ENCODE measurements at places on chromosomes 3 and 15.

- DNase-seq, result no peak
Measured at GRCh38 chr3:152927131-152927530, 92.2 kb downstream of the P2RY1 start.

DNA sequence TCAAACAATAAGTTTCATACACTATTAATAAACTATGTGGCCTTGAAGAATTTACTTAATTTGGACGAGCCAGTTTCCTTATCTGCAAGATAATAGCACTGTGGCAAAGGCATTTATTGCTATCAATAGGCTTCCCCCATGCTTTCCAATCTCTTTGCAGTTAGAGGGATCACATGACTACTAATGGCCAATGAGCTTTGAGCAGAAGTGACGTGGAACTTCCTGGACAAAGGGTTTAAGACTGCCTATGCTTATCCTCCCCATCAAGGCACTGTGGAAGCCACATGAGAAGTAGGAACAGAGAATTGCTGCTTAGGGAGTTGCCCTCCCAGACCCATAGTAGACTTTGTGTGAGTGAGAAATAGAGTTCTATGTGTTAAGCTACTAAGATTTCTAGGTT lies 16.7 kb upstream of the ZMAT3 start:
- no peak for DNase-seq

GRCh38 chr3:186997061-186997460 lies 66.7 kb downstream of the ST6GAL1 start:
- DNase-seq, result no peak

GRCh38 chr15:101039461-101039860 lies 120.3 kb downstream of the LRRK1 start:
- no peak for DNase-seq

DNA sequence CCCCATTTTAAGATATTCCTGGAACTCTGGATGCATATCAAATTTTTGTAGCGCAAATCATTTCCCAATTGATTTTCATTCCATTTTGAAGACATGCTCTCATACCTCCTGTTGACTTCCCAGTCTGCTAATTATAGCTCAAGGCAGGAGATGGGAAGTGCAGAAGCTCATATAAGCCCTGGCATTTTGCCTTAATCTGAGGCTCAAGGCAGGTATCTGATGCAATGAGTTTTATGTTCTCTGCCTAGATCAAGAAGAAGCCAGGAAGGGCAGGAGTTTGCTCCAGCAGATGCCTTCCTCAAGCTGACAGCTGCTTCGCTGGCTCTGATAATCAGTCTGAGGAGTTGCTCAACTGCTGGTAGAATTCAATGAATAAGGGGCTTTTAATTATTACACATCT lies 65.6 kb upstream of the NEDD4 start:
- no peak for DNase-seq

- DNase-seq, result no peak
Measured at GRCh38 chr3:10918011-10918410, 74.5 kb upstream of the SLC6A1 start.

DNA sequence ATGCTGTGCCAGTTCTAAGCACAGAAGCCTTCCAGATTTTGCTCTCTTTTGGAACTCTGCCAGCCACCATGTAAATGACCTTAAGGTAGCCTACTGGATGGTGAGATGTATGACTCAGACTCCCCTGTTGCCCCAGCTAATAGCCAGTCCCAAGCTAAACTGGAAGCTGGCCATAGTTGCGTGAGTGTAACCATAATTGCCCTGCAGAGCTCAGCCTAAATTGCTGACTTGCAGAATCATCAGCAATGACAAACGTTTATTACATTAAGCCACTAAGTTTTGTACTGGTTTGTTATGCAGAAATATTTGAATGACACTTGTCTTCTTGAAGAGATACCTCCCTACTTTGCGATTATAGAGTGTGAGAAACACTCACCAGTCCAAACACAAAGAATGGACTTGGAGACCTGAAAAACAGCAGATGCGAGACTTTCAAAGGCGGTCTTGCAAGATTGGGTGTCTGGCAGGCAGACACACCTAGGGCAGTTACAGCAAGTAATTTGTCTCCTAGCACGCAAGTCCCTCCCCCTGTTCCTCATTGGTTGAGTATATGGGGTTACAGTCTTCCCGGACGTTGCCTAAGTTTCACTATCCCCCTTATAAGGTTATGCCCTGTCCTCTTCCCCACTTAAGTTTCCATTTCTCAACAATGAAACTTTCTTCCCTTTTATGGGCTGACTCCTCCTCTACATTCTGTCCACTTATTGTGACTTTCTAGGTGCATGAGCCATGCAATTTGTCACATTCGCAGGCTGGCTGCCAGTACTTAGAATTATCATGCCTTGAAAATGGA lies 83.6 kb upstream of the XCR1 start:
- DNase-seq, result peak; percentile 96

- DNase-seq, result peak; percentile 66
Measured at GRCh38 chr3:194139071-194139813, 3.3 kb downstream of the HES1 start.

GRCh38 chr15:67813104-67813634 lies 12.1 kb upstream of the SKOR1 start:
- no peak for DNase-seq

DNA sequence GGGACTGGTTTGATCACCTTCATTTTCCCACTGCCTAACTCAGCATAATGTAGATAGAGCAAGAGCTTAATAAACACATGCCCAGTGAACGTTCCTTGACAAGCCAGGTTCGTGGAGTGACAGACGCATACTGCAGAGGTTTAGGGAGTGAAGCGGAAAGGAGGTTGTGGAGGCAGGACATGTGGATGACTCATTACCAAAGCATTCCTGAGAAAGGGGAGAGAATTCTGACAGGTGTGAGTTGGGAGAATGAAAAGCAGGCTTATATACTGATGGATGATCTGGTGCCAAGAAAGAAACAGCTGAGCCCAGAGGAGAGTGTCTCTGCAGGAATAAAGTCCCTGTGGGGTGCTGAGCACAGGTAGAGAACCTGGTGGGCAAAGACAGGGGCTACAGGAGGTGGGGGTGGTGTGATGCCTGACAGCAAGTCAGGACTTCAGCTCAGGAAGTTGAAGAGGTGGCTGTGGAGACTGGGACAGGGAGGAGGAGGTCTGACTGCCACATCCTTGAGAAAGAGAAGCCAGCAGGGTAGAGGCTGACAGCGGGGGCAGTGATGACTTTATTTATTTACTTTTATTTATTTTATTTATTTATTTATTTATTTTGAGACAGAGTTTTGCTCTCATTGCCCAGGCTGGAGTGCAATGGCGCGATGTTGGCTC lies 2.4 kb upstream of the RPL29 start:
- DNase-seq, result no peak

GRCh38 chr15:99735868-99736267 lies 2.6 kb upstream of the LYSMD4 start:
- no peak for DNase-seq

DNA sequence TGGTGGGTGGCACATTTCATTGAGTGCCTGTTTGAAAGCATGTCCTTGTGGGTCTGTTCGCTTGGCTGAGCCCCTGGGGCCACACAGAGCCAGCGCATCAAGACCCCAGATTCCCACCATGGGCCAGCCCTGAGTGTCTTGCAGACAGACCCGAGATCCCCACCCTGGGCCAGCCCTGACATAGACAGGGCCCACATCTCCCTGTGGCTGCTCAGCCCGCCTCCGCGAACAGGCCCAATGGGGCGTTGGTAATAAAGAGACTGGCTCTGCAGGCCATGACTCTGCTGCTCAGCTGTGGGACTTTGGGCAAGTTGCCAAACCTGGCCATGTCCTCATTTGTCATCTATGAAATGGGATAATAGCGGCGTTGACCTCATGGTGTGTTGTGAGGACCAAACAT lies 22.6 kb downstream of the FAH start:
- DNase-seq, result no peak

- DNase-seq, result no peak
Measured at GRCh38 chr3:16849229-16849628, 35.5 kb upstream of the PLCL2 start.

GRCh38 chr3:151890721-151891141 lies 17.3 kb downstream of the SUCNR1 start:
- DNase-seq, result no peak

GRCh38 chr3:3998140-3998922 lies 199.1 kb downstream of the LRRN1 start:
- DNase-seq, result no peak

- peak; percentile 89 for DNase-seq
Measured at GRCh38 chr3:52831500-52832301, 1.2 kb upstream of the ITIH4 start.

DNA sequence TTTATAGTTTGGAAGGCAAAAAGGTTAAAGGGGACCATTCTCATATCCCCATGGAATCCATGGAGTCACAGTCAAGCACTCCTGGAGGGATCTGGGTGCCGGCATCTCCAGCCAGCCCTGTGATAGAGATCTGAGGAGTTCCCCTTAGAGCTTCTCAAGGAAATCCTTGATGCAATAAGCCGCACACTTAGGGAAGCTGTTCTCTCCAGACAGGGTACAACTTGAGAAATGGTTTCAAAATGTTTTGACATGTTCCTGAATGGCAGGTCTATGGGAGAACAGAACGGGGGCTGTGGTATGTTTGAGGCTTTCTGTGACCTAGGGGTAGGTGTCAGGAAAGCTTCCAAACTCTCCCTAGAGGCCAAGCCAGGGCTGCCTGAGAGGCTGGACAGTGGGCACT lies 292.9 kb downstream of the TLE3 start:
- no peak for DNase-seq

DNA sequence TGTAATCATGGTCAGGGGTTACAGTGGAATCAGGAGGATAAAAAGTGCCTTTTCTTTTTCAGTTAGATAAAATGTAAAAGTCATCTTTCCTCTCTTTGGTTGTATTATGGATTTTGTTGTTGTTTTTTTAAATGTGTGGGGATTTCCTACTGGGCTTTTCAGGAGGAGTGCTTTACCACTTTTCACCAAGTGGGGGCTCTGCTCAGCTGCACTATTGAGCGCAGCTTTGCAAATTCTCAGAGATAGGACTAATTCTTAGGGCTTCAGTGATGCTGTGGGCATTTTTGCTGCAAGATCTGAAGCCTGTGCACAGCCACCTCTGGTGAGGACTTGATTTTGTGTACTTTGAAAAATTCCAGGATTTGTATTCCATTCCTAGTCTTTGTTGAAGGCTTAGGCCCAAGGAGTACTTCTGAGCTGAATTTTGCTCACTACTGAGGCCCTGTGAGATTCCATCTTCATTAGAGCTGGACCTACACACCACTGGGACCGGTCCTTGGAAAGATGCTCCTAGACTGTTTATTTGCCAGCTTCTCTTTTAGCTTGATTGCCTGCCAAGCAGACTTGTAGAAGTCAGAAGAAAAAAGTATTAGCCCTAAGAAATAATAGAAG lies 7.5 kb downstream of the GNB5 start:
- peak; percentile 34 for DNase-seq

- DNase-seq, result no peak
Measured at GRCh38 chr15:100772478-100772877, 107.2 kb upstream of the ALDH1A3 start.

DNA sequence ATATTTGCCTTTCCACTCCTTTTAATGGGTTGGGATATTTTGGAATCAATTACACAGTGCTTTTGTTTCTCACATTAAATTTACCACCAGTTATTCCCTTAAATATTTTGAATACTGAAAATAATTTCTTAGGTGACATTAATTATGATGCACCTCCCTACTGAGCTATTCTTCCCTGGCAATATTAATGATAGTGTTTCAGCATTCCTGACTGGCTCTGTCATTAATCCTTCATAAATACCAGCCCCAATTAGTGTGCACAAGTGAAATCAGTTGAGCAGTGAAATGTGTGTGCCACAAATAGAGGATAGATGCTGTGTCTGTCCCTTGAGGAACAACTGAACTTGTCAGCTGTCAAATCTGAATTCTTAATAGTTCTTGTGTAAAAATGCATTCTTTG lies 304.0 kb downstream of the CACNA2D3 start:
- no peak for DNase-seq

- no peak for DNase-seq
Measured at GRCh38 chr3:32412887-32413286, 21.2 kb downstream of the CMTM7 start.

DNA sequence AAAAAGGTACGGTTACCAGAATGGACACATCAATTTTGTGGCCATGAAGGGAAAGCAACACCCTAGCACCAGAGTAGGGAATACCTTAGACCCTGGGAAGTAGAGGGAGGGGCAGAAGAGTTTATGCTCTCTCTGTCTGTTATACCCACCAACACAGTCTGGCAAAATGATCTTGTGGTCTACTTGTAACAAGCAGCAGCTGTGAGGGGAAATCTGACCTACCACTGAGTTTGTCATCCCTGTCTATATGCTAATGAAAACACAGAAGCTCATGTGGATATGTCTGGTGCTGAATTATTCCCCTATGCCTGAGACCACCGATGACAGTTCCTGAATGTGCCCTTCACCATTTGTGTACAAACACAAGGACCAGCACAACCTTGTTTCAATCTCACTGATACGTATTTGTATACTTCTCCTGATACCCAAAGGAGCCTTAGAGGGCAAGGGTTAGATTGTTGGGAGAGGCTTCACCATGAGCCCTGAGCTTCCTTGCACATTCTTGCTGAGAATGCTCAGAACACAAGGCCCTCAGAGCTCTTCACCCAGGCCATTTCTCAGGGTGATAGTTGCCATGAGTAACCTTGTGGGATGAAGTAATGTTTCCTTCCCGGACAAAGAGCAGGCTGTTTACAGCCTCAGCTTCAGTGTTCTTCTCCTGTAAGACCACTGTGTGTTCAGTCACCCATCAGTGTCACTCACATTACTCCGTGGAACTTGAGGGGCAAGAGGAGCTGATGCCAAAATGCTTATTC lies 24.7 kb upstream of the ZNF639 start:
- no peak for DNase-seq

GRCh38 chr15:40863660-40864270 lies 10.3 kb downstream of the RHOV start:
- no peak for DNase-seq

- DNase-seq, result no peak
Measured at GRCh38 chr15:101614761-101615160, 37.4 kb downstream of the TM2D3 start.

DNA sequence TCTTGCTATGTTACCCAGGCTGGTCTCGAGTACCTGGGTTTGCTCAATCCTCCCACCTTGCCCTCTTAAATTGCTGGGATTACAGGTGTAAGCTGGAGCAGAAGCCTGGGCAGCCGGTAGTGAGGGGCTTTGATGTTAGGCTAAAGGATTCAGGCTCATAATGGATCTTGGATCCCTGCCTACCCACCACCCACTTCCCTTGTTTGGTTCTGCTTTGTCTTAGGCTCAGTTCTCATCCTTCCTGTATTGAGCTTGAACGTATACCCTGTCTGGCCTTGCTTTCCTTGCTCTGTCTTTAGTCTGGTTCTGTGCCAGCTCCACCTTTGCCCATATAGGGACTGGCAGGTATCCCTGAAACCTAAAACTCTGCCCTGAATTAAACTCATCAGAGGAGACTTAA lies 1.7 kb downstream of the PPCDC start:
- DNase-seq, result no peak

DNA sequence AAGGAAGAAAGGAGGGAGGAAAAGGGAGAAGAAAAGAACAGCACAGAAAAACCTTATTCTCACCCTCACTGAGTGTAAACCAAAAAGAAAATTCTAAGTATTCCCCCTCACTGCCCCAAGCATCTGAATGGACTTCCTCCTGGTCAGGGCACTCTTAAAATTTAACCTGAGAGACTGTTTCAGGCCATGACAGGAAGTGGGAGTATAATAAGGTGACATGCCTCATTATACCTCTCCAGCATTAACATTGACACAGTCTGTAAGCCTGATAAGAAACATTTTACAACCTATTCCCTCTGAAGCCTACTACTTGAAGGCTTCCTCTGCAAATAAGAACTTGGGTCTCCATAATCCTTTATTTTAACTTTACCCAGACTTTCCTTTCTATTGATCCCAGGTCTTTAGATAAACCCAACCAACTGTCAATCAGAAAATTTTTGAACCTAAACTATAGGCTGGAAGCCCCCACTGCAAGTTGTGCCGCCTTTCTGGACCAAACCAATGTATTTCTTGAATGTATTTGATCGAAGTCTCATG lies 41.7 kb downstream of the SLCO2A1 start:
- no peak for DNase-seq

Data from EL (cell line).